ENCODE measurements at places on chromosomes 7 and 10. TPM values are rescaled to one million over a fixed set of nuclear protein-coding genes. Genes with fewer than 3 reads are reported as not detected.

Gene FXYD4
- total RNA-seq: not detected

Gene HSPA12A
- total RNA-seq: 0.28 TPM

Gene LIPM
- total RNA-seq: not detected

Gene NXPH1
- total RNA-seq: not detected

Gene MRLN
- not detected for total RNA-seq

Gene LLCFC1
- not detected for total RNA-seq

Gene BBS9
- 9.7 TPM for total RNA-seq

Gene ZNF25
- total RNA-seq: 7.7 TPM

Gene FBXL15
- total RNA-seq: 6.6 TPM

Gene STEAP1
- 8.5 TPM for total RNA-seq

Gene TRIL
- total RNA-seq: under 0.01 TPM

Gene KIAA1549
- 2.3 TPM for total RNA-seq

Gene C7orf57
- 0.09 TPM for total RNA-seq

Gene ZNF853
- total RNA-seq: 0.54 TPM

Gene PAXIP1
- total RNA-seq: 5.6 TPM

Gene ASAH2
- total RNA-seq: 0.63 TPM

Gene TMEM120A
- total RNA-seq: 26.7 TPM

Gene PDE6C
- not detected for total RNA-seq

Gene TNKS2
- total RNA-seq: 44.9 TPM

Gene SND1
- total RNA-seq: 212 TPM

Gene COMMD3
- total RNA-seq: 52.6 TPM

Gene MOGAT3
- total RNA-seq: not detected

Gene ZNF32
- 29.2 TPM for total RNA-seq

Gene DNAJC30
- total RNA-seq: 2.0 TPM

Gene FIS1
- 300 TPM for total RNA-seq

Gene ABCC2
- total RNA-seq: 1.0 TPM

Gene CYP3A7
- not detected for total RNA-seq

Gene MYH16
- 0.38 TPM for total RNA-seq

Gene UNCX
- not detected for total RNA-seq

Gene CNNM2
- 2.9 TPM for total RNA-seq

Gene SNX8
- 6.4 TPM for total RNA-seq

Gene RPP38
- 8.0 TPM for total RNA-seq

Gene OR9A2
- total RNA-seq: not detected

Gene CLRN3
- 0.09 TPM for total RNA-seq

Gene TFR2
- total RNA-seq: 0.19 TPM

Gene FOXL3
- total RNA-seq: not detected

Gene ZNF365
- total RNA-seq: 0.28 TPM

Gene TUBAL3
- 0.18 TPM for total RNA-seq

Gene LIPF
- total RNA-seq: not detected

Data from endothelial cell of coronary artery (primary cell).